ENCODE measurements at places on chromosomes 4 and X.

GRCh38 chr4:2246384-2247127, 4.6 kb upstream of the HAUS3 start:
- no peak for DNase-seq

DNA sequence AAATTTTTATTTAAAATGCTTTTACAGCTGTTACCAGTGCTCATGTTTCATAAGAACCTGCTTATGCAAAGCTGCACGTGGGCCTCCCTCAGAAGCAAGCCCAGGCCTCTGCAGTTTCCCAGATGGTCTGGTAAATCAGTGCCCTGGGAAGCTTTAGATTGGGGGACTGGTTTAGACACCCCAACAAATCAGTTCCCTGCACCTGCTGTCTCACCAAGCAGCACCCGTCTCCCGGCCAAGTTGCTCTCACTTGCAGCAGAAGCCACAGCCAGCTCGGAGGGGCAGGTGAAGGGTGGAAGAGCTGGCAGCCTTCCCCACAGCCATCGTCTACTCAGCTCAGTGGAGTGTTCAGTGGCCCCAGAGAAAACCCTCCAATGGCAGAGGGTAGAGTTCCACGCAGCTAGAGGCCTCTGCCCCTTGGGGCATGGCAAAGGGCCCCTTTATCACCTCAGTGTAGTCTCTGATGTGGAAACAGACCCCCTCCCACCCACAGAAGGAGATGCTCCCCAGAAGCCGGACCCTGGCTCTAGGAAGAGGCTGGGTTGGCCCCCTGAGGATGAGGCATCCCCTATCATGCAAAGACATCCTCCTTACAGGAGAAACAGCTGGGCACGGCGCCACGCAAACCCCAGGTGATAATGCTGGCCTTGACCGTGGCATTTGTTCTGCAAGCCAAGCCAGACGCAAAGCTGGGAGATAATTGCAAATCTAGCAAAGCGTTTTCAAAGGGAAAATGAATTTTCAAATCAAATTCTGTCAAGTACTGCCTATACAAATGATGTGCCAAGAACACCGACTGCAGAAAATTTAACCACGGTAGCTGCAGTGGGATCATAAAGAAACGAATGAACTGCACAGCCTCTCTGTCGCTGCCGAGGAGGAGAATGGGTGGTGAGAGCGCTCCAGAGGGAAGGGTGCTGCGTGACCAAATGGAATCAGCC, 51.9 kb downstream of the ZFYVE28 start:
- no peak for DNase-seq

- no peak for DNase-seq
Observed at GRCh38 chrX:77786365-77786680, 307 bp upstream of the ATRX start.

GRCh38 chr4:25892796-25893195, 21.2 kb upstream of the SMIM20 start:
- no peak for DNase-seq

DNA sequence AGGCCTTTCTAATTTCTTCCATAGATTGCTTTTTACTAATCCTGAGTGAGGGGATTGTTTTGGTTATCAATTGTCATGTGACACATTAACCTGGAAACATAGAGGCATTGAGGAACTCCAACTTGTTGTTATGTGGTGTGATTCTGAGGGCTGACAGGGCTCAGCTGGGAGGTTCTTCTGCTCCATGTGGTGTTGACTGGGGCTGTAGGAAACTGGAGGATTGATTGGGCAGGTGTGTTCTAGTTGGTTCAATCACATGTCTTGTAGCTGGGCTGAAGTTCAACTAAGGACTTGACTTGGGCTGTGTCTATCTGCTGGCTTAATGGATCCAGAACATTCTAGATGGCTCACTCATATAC, 10.8 kb upstream of the CRLF2 start:
- no peak for DNase-seq

DNA sequence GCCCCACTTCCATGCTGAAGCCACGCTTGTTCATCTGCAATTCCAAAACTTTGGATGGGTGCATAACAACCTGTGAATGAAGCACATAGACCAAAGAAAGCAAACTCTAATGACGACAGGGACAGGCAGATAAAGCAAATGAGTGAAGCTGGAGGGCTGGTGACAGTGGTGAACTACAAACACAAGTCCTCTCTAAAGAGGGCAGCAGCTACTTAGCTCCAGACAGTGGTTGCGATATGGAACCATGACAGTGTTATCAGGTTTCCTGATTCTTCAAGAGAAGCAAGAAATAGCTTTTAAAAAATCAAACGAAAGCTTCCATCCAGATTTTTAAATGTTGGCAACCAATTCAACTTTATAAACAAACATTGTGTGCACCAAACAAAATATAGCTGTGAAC, 23.8 kb downstream of the NOX1 start:
- DNase-seq = no peak

GRCh38 chr4:71526637-71527406, 188.0 kb downstream of the SLC4A4 start:
- no peak for DNase-seq

GRCh38 chr4:61605984-61606383, 405.9 kb downstream of the ADGRL3 start:
- DNase-seq = no peak

- no peak for DNase-seq
Observed at GRCh38 chr4:77413766-77414165, 191.9 kb upstream of the CXCL13 start.

- DNase-seq = no peak
Observed at GRCh38 chr4:40607221-40607620, 22.4 kb downstream of the RBM47 start.

- peak; percentile 0 for DNase-seq
Observed at GRCh38 chrX:153609917-153610835, 11.2 kb upstream of the CCNQ start.

DNA sequence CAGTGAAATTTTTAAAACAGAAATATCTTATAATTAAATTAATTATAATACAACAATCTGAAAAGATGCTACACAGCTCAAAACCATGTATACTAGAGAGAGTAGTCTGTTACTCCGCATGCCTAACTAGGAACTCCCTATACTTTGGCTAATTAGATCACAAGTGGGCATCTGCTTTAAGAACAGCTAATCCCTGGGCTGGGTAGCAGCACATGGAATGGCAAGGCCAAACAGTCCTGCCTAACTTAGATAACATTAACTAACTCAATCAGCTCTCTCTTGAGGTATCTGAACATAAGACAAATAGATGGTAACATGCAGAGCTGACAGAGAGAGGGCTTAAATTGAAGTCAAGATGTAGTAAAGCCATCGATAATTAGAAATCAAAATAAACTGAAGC, 9.9 kb downstream of the CHIC2 start:
- no peak for DNase-seq

DNA sequence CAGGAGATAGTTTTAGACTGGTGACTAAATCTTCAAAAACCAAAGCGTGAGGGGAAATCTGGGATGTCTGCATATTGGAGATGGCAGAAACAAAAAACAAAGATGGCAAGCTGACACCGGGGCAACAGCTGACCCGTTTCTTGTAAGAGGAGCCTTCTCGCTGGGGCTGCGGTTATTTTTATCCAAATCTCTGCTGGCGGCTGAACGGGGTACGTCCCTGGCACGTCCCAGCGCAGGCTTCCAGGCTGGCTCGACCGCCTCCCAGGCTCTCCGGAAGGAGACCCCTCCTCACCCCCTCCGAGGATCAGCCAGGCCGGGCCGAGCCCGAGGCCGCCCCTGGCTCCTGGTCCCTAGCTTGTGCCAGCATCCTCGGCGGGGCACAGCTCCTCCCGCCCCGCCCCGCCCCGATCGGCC, 403 bp downstream of the SGCB start:
- no peak for DNase-seq

DNA sequence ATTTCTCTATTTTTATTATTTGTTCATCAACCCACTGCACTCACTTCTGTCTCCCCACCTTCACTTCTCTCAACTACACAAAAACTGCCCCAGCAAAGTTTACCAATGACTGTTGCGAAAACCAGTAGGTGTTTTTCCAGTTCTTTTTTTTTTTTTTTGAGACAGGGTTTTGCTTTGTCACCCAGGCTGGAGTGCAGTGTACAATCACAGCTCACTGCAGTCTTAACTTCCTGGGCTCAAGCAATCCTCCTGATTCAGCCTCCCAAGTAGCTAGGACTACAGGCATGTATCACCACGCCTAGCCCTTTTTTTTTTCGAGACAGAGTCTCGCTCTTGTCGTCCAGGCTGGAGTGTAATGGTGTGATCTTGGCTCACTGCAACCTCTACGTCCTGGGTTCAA, 24.1 kb upstream of the HPRT1 start:
- DNase-seq = no peak

GRCh38 chrX:23904096-23904495, 3.6 kb downstream of the APOO start:
- no peak for DNase-seq

DNA sequence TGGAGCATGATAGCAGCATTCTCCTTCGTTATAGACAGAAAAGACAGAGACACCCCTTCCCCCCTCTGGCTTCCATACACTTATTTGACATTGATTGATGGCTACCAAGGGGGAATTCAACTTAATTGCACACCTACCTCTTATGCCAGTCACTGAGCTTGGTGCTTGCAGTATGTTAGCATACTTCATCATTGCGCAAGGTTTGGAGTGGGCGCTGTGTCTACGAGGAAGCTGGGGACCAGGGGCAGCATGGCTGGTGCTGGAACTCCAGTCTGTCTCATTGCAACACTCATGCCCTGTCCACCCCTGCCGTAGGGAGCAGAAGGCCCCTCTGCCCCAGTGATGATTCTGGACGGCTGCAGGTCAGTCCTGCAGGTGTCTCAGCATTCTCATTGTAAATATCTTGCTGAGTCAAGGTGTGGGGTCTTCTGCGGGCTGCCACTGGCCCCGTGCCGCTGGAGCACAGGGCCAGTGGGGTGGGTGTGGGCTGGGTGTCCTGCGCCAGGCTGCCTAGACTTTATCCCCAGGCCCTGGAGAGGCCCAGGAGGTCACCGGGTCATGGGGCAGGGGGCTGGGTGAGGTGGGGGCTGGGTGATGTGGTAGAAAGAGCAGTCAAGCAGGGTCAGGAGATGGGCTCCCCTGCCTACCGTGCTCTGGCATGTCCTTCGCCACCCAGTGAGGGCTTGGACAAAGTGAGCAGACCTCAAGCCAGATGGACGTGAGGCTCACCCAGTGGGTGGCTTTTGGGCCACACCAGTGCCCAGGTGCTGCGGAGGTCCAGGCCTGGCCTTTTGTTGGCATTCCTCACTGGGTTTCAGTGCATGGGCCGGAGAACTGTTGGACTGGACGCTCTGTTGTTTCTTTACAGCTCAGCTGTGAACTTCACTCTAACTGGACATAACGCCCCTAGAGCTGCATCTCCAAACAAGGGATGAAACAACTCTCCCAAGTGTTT, 85.5 kb downstream of the PSAPL1 start:
- no peak for DNase-seq

- no peak for DNase-seq
Observed at GRCh38 chrX:135295944-135296305, 13.4 kb upstream of the ETDC start.

- no peak for DNase-seq
Observed at GRCh38 chr4:73375328-73375741, 28.8 kb upstream of the ALB start.

GRCh38 chrX:73668779-73669178, 105.8 kb downstream of the CHIC1 start:
- no peak for DNase-seq

GRCh38 chrX:136227948-136228838, 23.0 kb downstream of the MAP7D3 start:
- DNase-seq = no peak

DNA sequence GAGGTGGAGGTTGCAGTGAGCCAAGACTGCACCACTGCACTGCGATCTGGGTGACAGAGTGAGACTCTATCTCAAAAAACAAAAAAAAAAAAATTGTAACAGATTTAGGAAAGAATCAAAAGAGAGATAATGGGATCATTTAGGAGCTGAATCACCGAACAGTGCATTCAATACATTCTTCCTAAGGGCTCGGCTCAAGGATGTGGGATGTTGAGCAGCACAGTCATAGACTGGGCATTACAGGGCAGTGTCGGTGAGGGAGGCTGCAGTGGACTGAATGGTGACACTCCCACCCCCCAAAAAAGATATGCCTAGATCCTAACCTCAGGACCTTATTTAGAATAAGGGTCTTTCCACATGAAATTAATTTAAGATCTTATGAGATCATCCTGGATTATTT, 70.0 kb downstream of the EVC2 start:
- no peak for DNase-seq

- no peak for DNase-seq
Observed at GRCh38 chr4:183343730-183344129, 21.5 kb upstream of the CLDN24 start.

GRCh38 chr4:38468339-38468866, 195.6 kb upstream of the KLF3 start:
- DNase-seq = no peak

GRCh38 chr4:112002248-112002661, 143.0 kb upstream of the FAM241A start:
- no peak for DNase-seq

DNA sequence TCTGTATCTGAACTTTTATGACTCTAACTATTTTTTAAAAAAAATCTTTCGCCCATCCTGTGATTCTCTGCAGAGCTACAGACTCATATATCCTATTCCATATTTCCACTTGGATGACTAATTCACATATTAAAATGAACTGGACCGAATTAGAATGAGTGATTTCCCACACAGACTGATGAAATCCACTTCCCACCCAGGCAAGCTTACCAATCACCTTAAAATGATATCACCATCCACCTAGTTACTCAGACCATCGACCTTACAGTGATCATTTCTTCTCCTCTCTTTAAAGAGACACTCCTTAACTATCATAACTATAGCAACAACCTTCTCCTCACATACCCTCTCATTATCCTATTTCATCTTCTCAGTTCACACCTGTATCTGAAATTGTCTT, 34.1 kb upstream of the GUCY1B1 start:
- DNase-seq = no peak
